ENCODE measurements at places on chromosomes 1 and 21.

- no peak for DNase-seq
Observed at GRCh38 chr1:44057293-44057692, 26.0 kb upstream of the SLC6A9 start.

DNA sequence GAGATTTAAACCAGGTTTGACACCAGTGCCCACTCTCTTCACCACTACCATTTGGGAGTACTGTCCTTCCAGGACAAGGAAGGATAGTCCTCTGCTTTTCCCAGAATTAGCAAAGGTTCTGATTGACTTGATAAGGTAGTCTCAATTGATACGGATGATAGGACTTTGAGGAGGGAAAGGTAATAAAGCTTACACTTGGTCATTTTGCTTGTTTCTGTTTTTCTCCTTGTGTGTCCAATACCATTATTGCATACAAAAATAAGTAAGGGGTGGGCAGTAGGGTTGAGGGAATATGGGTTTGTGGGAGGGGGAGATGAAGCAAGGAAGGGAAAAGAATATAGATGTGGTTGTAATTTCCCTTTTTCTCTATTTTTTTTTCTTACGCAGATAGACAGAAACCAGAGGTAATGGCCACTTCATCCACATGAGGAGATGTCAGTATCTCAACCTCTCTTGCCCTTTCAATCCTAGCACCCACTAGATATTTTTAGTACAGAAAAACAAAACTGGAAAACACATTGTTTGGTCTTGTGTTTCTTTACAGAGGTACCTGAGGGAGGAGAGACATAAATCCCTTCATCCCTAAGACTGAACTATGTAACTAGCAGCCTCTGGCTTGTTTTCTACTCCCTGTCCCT is 2.6 kb downstream of the C1orf56 start:
- DNase-seq: no peak

DNA sequence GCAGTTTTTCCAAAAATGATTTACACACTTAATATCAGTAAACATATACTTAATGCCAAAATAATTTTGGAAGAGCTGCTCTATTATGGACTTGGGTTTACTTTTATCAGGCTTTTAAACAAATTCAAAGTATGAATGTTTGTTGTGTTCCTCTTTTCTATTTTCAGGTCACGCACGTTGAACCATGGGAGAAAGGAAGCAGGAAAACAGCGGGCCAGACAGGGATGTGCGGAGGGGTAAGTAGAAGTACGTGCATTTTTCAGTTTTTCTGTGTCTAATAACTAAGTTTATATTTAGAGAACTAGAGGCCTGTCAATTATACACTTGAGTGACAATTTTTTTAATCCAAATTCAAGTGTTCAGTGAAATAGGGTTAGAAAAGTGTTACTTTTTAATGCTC is 3.4 kb downstream of the PRPF38B start:
- no peak for DNase-seq

DNA sequence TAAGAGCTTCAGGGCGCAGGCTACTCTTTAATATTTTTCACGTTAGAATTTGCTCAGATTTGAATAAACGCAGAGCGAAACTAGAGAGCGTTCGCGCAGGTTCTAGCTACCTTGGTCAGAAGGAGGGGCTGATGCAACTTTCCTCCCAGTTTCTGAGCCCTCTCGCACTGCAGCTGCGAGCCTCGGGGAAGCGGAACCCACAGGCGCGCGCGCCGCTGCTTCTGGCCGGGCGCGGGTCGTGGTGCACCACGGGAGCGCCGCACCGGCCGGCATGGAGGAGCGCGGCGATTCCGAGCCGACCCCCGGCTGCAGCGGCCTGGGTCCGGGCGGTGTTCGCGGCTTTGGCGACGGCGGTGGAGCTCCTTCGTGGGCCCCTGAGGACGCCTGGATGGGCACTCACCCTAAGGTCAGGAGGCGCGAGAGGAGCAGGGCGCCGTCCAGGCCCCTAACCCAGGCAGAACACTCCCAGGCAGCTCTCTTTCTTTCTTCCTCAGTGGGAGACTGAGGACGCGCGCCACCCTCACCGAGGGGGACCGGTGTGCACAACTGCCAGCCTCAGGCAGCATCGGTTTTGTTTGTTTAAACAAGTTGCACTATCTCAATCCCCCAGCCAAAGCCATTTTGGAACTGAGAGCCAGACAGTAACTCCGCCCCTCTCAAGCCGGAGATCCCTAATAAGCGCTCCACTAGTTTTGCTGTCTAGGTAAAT is at the start of gene TSEN15:
TSS of gene TSEN15 (plus strand) at position 246 of the 709 bp plus-strand sequence. CDS start at position 272, 26 bp downstream.
- peak; percentile 66 for DNase-seq

DNA sequence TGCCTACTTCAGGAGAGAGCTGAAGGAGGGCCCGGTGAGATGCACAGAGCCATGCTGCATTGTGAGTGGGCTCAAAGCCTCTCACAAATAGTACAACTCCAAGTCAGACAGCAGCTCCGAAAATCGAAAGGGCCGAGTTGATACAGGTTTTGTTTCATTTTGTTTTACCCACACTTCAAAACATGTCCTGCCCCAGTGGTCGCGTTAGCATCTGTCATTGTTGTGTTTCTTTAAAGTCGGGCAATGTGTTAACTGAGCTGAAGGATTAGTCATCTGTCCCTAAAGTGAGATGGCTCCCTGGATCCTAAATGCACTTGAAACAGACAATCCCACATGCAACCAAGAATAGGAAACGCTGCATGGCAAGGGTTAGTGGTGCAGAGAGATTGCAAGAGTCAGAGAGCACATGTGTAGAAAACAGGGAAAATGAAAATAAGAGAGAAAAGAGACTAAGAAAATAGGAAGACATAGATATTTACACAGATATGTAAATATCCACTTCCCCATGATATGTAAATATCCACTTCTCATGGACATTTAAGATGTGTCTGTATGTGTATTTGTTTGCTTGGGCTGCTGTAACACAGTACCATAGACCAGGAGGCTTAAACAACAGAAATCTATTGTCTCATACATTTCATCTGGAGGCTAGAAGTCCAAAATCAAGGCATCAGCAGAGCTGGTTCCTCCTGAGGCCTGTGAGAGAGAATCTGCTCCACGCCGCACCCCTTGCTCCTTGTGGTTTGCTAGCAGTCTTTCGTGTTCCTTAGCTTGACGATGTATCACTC is 131.4 kb upstream of the RAB4A start:
- no peak for DNase-seq

- no peak for DNase-seq
Observed at GRCh38 chr1:87712261-87713010, 383.8 kb downstream of the LMO4 start.

- DNase-seq: no peak
Observed at GRCh38 chr1:27136998-27137542, 17.9 kb downstream of the SLC9A1 start.

GRCh38 chr1:15460708-15461095 is 4.2 kb downstream of the CELA2A start:
- no peak for DNase-seq

DNA sequence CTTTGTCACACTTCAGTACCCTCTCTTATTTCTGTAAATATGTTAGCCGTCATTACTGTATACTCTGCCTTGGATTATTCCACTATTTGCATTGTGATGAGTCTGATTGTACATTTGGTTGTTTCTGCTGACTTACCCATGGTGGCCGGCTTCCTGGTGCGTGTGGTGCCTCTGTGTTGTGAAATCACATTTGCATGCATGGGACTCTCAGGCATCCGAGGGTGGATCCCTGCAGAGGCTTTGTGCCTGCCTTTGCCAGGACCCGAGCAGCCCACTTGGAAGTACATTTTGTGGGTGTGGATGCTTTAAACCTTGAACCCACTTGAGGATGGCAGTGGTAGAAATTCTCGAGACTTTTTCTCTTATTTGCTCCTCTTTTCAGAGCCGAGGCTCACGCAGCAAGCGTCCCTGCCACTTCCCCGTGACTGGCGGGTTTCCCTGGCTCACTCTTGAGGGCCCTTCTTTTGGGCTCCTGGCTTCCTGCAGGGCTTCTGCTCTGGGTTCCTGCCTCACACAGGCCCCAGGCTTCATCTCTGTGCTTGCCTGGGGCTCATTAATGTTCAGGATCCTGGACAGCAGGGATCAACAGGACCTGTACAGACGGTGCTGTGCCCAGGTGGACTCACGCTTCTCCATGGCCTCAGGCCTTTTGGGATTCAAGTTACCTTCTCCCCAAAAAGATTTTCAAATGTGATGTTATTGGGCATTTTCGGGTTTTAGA is 36.6 kb downstream of the POFUT2 start:
- DNase-seq: no peak

DNA sequence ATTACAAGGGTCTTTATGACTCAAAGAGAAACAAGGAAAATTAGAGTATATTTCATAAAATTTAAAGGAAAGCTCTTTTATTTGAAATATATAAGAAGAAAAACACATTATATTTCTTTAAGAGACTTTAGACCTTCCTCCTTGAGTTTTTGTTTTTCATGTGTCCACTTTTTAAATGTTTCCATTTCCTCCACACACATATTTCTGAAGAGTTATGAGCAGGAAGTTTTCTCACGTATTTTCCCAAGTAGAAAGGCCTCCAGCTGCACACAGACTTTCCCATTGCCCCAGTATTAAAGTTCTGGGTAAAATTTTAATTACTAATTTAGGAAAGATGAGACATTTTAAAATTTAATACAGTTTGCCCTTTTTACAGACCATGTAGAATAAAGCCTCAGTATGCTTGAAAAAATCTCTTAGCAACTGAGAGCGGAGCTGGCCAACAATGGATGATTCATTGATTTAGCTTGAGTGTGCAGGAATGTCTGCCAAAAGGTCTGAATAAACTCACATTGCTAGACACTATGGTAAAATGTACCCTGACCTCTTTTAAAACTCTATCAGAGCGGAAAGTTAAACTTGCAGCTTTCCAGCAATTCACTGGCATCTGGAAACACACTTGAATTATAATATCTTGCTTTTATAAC is 57.9 kb downstream of the DDAH1 start:
- no peak for DNase-seq

- no peak for DNase-seq
Observed at GRCh38 chr1:45001011-45001481, 10.1 kb downstream of the HECTD3 start.

GRCh38 chr1:81799939-81800694 is 617 bp upstream of the ADGRL2 start:
- DNase-seq: no peak

- DNase-seq: no peak
Observed at GRCh38 chr1:219374046-219374566, 200.4 kb downstream of the LYPLAL1 start.

DNA sequence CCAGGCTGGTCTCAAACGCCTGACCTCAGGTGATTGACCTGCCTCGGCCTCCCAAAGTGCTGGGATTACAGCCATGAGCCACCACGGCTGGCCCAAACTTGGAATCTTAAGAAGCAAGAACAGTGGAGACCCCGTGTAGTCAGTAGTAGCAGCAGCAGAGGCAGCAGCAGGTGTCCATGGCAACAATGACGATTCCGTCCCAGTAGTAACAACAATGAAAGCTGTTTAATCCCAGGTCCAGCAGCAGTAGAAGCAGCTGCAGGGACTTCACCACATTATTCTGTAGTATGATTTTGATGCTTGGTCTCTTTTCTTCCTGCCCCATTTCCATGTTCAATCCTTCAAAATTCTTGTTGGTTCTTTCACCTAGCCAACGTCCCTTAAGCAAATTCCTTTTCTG is 69.6 kb upstream of the KCTD3 start:
- DNase-seq: peak; percentile 16
